ENCODE measurements at places on chromosomes 3 and 15.

GRCh38 chr3:195860456-195860855 is 47.9 kb downstream of the TNK2 start:
- DNase-seq: no peak

- no peak for DNase-seq
Observed at GRCh38 chr3:32568953-32569352, 1.7 kb downstream of the DYNC1LI1 start.

DNA sequence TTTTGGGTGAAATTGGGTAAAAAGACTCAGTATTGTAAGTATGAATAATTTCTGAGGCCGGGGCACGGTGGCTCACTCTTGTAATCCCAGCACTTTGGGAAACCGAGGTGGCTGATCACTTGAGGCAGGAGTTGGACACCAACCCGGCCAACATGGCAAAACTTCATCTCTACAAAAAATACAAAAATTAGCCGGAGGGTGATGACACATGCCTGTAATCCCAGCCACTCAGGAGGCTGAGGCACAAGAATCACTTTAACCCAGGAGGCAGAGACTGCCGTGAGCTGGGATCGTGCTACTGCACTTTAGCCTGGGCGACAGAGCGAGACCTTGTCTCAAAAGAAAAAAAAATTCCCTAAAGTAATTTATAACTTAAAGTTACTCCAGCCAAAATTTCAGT is 162.2 kb downstream of the APBA2 start:
- DNase-seq: no peak

DNA sequence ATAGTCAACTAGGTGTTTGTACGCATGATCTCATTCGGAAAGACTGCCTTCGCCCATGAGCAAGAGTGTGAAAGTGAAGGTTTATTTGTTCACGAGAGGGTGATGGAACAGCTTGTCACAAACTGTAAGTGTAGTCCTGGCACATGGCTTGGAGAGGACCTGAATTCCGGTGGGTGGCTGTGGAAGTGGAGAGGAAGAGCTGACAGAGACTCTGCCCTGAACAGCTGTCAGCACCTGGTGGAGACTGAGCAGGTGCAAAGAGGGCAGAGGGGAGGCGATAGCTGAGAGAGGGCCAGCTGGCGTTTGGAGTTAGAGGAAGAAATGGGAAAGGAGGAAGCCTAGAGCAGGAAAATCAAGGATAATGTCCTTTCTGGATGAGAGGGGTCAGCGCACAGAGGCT is 155.7 kb downstream of the EEFSEC start:
- no peak for DNase-seq

- DNase-seq: no peak
Observed at GRCh38 chr3:172836390-172836997, 86.0 kb downstream of the ECT2 start.

GRCh38 chr3:38805765-38806386 is 10.1 kb downstream of the SCN10A start:
- no peak for DNase-seq

- DNase-seq: no peak
Observed at GRCh38 chr3:34248352-34248751, 449.9 kb downstream of the PDCD6IP start.

- DNase-seq: no peak
Observed at GRCh38 chr3:113242096-113242581, 30.8 kb downstream of the BOC start.

GRCh38 chr15:39581242-39581792 is 438 bp downstream of the THBS1 start:
- DNase-seq: no peak

DNA sequence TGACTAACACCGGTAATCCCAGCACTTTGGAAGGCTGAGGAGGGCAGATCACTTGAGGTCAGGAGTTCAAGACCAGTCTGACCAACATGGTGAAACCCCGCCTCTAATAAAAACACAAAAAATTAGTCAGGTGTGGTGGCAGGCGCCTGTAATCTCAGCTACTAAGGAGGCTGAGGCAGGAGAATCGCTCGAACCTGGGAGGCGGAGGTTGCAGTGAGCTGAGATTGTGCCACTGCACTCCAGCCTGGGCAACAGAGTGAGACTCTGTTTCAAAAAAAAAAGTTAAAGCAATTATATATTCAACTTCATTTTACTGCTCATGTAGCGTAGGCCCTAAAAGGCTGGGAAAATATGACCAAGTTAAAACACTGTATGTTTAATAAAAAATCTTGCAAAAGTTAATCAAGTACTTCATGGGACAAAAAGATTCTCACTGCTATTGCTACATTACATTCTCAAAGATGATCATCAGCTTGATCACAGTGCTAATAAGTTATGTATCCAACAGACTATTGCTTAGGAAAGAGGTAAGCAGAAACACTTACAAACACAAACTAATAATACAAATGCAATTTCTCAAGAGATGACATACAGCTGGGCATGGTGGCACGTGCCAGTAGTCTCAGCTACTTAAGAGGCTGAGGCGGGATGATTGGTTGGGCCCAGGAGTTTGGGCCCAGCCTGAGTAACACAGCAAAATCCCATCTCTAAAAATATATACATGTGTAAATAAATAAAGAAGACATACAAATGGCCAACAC is 2.7 kb downstream of the COPS2 start:
- no peak for DNase-seq

- DNase-seq: peak; percentile 54
Observed at GRCh38 chr3:17088602-17089313, 204.0 kb downstream of the PLCL2 start.

DNA sequence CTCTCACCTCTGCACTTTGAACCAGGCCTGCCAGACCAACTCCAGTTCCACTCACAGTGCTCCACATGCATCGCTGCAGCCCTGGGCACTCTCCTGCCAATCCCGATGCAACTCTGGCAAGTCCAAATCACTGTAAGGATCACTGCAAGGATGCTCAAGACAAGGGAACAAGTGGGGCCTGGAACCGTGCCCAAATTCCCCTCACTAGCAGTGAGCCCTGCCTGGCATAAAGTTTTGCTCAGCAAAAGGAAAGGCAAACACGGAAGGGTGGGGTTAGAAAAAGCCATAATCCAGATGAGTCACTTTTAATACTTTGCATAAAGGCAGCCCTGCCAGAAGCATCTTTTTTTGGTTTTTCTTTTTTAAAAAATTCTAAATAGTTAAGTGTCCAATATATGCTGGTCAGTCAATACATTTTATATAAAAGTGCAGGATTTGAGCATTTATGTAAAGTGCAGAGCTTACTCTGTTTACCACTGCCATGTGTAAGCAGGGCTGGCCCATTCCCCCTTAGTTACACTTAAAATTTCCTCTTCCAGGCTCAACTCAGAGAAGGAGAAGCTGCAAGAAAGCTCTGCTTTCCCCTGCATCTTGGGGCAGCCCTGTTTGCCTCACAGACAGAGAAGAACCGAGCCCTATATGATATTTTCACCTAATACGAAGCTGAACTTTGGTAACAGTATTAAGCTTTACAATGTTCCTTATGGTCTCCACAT is 102.2 kb downstream of the CD47 start:
- no peak for DNase-seq

- DNase-seq: no peak
Observed at GRCh38 chr3:14366248-14366647, 36.2 kb upstream of the SLC6A6 start.

DNA sequence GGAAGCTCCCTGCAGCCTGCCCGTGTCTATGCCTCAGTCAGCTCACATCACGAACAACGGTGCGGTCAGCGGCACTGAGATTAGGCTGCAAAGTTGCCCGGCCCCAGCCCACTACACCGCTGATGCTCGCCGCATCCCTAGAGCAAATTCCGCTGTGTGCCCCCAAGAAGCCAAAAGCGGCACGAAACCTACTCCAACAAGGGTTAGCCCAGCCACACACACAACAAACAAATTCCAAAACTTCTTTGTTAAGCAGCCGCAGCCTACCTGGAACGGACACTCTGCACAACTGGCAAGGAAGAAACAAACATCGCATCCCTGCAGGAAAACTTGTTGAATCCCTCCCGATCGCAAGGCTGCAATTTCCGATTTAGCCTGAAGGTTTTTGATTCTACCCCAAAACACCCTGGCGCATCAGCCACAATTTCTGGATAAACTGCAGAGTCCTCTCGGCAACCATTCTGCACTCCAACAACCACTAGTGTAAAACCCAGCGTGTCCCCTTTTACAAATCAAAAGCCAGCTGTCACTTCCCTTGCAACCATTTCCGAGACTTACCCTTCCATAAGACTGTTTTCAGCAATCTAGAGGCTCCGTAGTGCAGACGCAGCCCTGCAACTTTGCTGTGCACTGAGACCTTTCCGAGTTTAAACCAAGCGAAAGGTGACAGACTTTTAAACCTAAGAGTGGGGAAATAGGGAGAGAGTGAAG is 449 bp downstream of the ROBO1 start:
- DNase-seq: no peak

- DNase-seq: no peak
Observed at GRCh38 chr3:174358252-174358651, 500.9 kb upstream of the NAALADL2 start.

DNA sequence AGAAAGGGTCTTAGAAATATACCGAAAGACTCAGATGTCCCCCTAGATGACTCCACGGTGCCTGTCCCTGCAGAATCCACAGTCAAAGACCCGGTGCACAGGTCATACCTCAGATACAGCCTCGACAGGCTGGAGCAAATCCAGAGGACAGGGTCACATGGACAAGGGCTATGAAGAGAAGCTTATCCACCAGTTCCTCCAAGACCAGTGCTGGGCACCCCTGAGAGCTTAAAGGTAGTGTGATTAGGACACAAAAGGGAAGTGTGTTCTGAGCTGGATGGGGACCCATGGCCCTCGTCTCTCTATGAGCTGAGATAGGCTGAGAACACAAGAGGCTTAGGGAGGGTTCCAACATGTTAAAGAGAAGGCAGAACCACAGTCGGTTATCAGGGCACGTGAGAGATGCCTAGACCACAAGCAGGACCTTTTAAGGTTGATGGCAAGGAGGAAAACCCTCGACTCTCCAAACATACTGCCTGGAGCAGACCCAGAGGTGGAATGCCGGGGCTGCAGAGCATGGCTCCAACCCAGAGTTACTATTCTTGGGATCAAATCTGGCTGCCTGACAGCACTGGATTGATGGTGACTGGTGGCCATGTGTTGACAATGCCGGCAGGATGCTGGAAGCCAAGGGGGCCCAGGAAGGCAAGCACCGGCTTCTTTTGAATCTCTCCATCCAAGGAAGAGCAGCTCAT is 46.9 kb downstream of the ADCY5 start:
- DNase-seq: no peak

DNA sequence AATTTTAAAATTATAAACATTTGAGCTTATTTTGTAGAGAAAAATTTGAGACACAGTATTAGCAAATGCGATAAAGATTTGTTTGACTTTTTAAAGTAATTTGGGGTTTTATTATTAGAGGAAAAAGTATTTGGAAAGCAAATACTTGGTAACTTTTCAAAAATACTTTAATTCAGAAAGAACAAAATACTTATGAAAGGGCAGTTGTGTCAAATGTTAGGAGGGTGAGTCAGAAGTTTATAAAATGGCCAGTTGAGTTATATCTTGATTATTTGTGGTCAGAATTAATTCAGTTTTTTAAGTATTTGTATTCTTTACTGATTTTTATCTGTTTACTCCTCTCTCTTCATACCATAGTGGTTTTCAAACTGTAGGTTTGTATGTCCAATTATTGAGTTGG is 12.1 kb downstream of the LACTB start:
- no peak for DNase-seq

GRCh38 chr3:85835857-85836440 is 877.2 kb downstream of the CADM2 start:
- no peak for DNase-seq

DNA sequence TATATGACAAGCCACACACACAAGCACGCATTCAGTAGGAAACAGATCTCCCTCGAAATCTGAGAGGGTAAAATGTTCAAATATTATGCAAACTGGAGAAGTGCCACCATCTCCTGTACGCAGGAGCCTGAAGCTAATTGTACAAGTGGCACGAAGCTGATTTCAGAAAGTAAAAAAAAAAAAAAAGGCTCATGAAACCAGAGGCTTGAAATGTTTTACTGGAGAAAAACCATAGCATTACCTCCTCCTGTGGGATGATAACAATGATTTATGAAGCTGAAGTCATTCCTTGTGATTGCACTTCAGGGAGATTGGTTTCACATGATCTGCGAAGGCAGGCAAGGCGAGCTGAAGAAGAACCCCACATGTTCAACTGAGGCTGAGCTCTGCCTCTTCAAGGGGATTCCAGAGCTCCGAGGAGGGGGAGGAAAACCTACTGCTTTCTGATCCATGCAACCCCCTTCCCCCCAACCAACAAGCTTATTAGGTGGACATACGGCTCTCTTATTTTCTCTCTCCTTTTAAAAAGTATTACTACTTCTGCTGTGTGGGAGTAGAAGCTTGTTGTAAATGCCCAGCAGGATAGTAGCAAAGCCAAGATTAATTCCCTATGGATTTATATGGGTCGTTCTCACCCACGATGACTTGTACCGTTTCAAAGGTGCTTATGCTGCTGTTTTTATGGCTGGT is 101.1 kb downstream of the GREM1 start:
- no peak for DNase-seq

GRCh38 chr3:12828751-12829150 is 12.6 kb downstream of the RPL32 start:
- no peak for DNase-seq

GRCh38 chr3:69255928-69256327 is 130.0 kb downstream of the FRMD4B start:
- DNase-seq: no peak

DNA sequence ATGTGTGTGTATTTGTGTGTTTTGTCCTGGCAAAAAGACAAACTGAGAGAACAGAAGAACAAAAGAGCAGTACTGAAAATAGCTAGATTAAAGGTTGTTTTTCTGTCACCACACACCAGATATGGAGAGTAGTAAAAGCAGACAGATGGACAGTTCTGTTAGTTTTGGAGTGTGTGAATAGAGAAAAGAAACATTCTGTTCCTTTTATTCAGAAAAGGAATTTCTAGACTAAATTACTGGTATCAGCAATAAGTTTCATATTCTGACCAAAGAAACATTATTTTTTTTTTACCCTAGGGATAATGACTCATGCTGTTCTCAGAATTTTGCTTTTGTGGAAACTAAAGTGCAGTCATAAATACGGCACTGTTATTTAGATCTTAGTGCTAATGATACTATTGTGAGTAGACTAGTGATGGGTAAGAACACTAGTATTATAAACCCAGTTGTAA is 32.9 kb downstream of the PIK3CA start:
- no peak for DNase-seq

- no peak for DNase-seq
Observed at GRCh38 chr15:71761649-71762048, 48.7 kb upstream of the NR2E3 start.

DNA sequence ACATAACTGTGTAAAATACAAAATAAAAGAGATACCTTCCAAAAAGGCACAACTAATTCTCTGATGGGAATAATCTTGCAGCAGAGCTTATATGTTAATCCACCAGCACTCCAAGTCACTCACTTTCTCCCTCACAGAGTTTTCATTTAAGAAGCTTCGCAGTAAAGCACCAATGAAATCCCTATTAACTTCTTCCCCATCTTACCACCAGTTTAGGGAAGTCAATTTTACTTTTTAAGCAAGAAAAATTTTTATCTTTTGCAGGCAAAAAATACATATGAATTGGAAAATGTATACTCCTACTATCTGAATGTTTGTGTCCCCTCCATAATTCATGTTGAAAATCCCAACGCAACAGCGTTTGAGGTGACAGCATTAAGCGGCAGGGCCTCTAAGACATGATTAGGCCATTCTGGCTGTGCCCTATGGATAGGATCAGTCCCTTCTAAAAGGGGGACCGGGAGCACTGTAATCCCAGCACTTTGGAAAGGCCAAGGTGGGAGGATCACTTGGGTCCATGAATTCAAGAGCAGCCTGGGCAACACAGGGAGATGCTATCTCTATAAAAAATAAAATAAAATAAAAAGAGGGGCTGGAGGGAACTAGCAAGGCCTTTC is 435.8 kb downstream of the SHQ1 start:
- DNase-seq: no peak

GRCh38 chr3:100173961-100174360 is 59.7 kb upstream of the FILIP1L start:
- DNase-seq: no peak

Data from NK-92 treated with Interleukin-12 subunit alpha and Interleukin-12 subunit beta, amount 100 ng/mL, for 24 hours (cell line).